ENCODE measurements at places on chromosomes 1 and 21. TPM values are rescaled to one million over a fixed set of nuclear protein-coding genes. Genes with fewer than 3 reads are reported as not detected.

DENND2C gene
- polyA plus RNA-seq = 3.2 TPM

OXCT2 gene
- polyA plus RNA-seq = 0.27 TPM

SH2D1B gene
- polyA plus RNA-seq = 0.05 TPM

FAM72A gene
- 5.2 TPM for polyA plus RNA-seq

RIPK4 gene
- 21.0 TPM for polyA plus RNA-seq

RNF11 gene
- 79.5 TPM for polyA plus RNA-seq

ADAMTS1 gene
- polyA plus RNA-seq = 72.7 TPM

CFAP57 gene
- polyA plus RNA-seq = 0.14 TPM

AADACL4 gene
- polyA plus RNA-seq = not detected

KLHDC9 gene
- polyA plus RNA-seq = 1.7 TPM

PRAMEF15 gene
- polyA plus RNA-seq = not detected

LENEP gene
- 0.16 TPM for polyA plus RNA-seq

PLA2G4A gene
- polyA plus RNA-seq = 7.4 TPM

UBL4B gene
- polyA plus RNA-seq = not detected

FYB2 gene
- not detected for polyA plus RNA-seq

RBBP5 gene
- 9.0 TPM for polyA plus RNA-seq

TRIM63 gene
- not detected for polyA plus RNA-seq

OR2T2 gene
- polyA plus RNA-seq = not detected

RNF186 gene
- not detected for polyA plus RNA-seq

TCHHL1 gene
- polyA plus RNA-seq = not detected

ZNF695 gene
- 0.74 TPM for polyA plus RNA-seq

ZNF648 gene
- polyA plus RNA-seq = 0.02 TPM

SPRR4 gene
- polyA plus RNA-seq = 0.11 TPM

ANGPTL1 gene
- not detected for polyA plus RNA-seq

SPOCD1 gene
- 5.4 TPM for polyA plus RNA-seq

DUSP23 gene
- polyA plus RNA-seq = 44.4 TPM
